ENCODE measurements at places on chromosomes 7 and 10.

- no peak for DNase-seq
Measured at GRCh38 chr7:154911862-154912455, 91.0 kb downstream of the PAXIP1 start.

- DNase-seq, result no peak
Measured at GRCh38 chr7:24755541-24756407, 1.5 kb downstream of the GSDME start.

GRCh38 chr10:44955413-44956070 lies 4.1 kb upstream of the RASSF4 start:
- DNase-seq, result no peak

- no peak for DNase-seq
Measured at GRCh38 chr7:81430761-81431160, 339.1 kb downstream of the HGF start.

GRCh38 chr7:73971704-73972341 lies 56.1 kb upstream of the ELN start:
- DNase-seq, result no peak

DNA sequence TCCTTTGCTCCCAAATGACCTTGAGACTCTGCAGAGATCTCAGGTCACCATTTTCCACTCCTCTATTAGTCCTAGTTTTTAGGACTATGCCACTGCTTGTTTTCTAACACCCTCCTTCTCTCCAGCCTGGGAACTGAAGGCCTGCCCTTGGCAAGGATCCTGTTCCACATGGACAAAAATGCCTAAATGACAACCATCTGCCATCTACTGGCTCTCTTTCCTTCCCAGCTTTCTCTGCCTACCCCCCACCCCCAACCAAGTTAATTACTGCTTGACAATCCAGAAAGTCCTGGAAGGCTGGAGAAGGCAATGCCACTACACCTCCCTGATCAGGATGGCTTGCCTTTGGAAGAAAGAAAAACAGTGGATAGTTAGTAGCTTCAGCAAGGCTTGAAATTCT lies 44.8 kb upstream of the SP8 start:
- DNase-seq, result no peak

DNA sequence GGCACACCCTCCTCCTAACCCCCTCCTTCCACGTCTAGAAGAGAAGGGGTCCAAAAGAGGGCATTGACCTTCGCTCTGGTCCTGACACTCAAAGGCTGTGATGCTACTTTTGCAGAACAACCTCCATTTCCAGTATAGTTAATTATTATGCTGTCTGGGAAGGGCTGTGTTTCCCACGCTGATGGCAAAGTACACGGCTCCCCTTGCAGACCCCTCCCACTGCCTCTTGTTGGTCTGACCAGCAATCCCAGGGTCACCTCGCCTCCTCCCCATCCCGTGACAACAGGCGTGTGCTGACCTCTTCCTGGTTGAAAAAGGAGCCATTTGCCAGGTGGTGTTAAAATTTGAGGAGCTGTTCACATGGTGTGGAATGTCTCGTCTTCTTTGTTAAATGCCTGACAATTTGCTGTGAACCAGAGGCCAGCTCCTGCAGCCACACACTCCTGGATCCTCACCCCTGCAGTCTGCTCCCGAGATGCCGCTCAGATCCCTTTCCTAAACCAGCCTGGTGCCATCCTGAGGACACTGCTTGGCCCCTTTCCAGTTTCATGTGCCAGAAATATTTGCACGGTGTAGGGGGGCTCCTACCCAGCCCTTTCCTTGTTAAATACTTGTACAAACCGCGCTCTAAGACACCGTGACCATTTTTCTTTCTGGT lies 321.7 kb downstream of the WDR37 start:
- DNase-seq, result no peak

GRCh38 chr7:129951226-129952085 lies 1.3 kb downstream of the UBE2H start:
- no peak for DNase-seq

DNA sequence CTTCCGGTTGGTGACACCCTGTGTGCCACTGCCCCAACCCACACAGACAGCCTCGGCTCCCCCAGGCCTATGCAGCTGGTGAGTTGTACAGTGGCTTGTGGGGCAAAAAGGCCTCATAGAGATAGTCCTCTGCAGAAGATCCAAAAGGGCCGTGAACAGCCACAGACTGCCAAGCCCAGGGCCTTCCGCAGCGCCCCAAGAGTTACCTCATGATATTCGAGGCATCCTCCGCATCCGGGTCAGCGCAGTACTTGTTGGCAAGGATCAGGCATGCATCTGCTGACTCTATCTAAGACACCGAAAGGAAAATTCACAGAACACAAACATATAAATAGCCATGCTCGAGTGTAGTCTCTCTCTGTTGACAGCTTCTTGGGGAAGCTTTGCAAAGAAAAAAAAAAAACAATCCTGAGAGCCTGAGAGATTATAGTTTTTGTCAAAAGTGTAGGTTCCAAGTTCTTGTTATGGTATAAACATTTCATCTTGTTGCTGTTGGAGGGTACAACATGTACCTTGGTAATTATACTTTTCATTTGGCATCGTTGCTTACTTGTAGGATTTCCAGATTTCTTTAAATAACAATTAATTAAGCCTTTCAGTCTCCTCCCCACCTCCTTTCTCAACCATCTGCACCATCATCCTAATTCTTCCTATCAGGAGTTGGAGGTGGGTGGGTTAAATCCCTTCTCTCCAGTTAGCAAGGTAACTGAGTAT lies 553.0 kb downstream of the KCNMA1 start:
- DNase-seq, result no peak

DNA sequence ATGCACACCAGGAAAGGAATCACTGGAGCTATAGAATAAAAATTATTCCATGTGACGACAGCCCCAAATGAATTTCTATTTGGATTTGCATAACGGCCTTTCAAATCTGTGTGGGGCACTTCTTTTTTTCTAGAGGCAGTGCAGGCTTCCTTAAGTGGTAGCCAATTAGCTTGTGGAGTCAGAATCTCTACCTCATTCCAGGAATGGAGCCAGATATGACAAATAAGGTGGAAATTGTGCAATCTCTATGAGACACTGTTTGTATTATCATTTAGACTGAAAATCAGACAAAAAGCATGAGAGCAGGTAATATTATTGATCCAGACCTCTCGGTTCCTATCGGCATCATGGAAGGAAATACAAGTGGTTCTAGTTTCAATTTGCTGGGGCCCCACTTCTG lies 78.7 kb downstream of the BEND7 start:
- DNase-seq, result no peak

GRCh38 chr7:98038321-98038720 lies 48.3 kb upstream of the OCM2 start:
- DNase-seq, result no peak

DNA sequence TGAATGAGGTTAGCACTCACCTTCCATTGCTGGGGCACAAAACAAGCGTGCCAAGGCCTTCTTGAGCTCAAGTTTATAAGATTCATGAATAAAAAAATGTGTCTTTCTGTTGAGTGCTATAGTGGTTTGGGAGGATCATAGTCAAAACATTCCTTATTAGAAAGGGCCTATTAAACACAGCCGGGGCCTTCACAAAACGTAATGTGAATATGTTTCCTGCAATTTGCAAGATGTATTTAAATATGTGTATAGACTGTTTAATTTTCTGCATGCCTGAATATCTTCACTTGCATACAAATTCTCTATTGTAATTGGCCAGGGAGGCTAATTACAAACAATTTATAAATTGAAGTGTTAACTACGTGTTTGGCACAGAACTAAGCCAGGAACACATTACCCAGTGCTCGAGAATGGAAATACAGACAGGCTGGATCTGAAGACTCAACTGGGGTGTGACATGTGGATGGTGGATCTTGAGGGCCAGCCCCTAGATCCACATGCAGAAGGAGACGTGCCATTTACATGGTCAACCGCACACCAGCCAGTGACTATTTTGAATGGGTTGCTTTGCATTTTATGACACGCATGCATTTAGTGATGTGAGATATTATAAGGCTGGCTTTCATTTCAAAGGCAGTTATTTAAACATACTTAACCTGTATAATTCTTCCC lies 31.3 kb downstream of the LYZL2 start:
- DNase-seq, result no peak

- DNase-seq, result no peak
Measured at GRCh38 chr10:78928330-78928729, 140.4 kb upstream of the ZMIZ1 start.

GRCh38 chr10:126353666-126354065 lies 34.6 kb downstream of the ADAM12 start:
- DNase-seq, result no peak

- DNase-seq, result no peak
Measured at GRCh38 chr7:45589061-45589460, 14.9 kb downstream of the ADCY1 start.

GRCh38 chr10:76127984-76128589 lies 696.7 kb downstream of the LRMDA start:
- DNase-seq, result no peak

DNA sequence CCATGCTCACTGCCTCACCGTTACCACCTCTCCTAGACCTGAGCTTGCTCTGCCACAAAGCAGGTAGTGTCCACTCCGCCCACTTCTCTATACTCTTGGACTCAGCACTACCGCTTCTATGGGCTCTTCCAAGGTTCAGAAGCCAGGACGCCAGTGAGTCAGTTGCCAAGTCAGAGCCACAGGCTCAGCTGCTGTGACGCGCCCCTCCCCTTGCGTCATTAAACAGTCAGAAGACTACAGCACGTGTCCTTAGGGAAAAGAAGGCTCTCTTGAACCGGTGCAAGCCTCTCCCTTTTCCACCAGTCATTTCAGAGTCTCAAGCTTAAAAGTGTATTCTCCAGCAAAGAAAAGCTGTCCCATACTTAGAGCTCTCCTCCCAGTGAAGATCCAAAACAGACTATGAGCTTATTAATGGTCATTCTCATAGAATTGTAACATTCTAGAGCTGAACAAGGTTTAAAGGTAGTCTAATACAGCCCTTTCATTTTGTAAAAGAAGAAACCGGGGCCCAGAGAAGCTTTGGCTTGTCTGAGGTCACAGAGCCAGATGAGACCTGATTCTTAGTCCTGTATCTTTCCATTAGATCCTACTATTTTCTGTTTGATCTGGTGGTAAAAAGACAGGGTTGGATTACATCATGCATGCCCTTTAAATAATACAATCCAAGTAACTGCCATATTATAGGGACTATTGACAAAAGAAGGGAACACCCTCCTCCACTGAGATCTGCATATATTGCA lies 40.9 kb upstream of the MET start:
- no peak for DNase-seq

DNA sequence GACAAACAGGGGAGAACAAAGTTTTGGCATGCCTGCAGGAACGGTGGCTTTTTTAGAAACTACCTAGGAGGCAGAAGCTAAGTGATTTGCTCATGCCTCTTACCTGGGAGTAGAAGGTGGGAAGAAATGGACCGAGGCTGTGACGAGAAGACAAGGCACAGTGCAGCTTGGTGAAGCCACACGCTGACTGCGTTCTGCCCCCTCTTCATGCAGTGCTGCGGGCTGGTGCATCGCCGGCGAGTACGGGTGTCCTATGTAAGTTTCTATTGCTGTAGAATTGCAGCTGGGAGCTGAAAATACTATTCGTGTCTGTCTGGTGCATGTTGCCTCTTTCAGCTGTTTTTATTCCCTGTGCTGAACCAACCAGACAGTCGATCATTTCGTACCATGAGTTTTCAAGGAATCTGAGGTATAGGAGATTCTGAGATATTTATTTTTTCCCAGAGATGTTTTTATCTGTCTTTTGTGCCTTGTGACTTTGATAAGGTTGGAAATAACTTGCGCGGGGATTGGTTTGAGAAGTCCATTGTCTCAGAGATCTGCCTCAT lies 120.9 kb downstream of the CACNB2 start:
- no peak for DNase-seq

DNA sequence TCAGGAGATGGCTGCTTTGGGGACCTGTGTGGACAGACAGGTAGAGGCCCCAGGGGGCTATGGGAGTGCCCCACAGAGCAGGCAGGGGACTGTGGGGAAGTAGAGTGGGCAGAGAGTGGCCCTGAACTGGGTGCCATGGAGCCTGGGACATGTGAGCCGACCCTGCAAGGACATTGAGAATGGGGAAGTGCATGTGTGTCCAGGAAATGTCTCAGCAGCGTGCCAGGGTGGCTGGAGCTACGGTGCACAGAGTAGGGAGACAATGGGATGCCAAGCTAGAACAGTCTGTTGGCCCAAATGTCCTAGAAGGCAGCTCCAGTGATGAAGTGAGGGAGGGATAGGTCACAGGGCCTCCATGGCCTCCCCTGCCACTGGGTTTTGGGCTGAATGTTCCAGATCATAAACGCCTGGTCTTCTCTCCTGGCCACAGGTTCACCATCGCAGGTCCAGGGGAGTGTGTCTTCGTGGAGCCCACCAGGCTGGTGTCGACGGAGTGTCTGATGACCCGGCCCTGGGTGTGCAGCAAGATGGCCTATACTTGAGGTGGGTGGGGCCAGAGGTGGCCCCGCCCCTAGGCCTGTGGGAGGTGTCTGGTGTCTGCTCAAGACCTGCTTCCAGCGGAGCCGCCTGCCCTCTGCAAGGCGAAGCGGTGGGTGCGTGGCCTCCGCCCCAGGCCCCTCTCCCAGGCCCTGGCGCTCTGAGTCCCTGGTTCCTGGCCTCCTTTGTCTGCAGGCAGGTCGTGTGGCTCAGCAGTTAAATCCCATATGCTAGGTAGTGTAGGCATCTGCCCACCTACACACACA lies 20.5 kb downstream of the CLEC2L start:
- no peak for DNase-seq

- no peak for DNase-seq
Measured at GRCh38 chr7:133837224-133837623, 289.9 kb upstream of the LRGUK start.

DNA sequence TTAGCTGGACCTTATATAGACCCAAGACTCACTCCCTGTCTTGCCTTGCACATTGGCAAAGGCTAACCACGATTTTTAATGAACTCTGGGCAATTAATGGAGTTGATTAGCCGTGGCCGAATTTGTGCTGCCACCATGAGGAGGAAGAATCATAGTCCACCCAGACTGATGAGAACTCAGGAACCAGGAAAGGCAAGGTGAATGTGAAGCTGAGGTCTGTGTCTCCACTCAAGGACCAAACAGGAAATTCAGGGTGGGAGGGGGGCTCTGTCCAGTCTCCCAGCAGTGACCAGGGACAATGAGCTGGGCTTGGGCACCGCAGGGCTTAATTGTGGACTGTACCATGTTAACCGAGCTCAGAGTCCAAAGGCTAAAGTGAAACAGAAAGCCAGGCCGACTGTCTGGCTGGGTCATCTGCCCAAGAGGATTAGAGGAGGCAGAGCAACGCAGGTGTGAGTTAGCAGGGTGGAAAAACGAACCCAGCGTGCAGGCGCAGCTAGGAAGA lies 127.0 kb upstream of the JCAD start:
- DNase-seq, result no peak

DNA sequence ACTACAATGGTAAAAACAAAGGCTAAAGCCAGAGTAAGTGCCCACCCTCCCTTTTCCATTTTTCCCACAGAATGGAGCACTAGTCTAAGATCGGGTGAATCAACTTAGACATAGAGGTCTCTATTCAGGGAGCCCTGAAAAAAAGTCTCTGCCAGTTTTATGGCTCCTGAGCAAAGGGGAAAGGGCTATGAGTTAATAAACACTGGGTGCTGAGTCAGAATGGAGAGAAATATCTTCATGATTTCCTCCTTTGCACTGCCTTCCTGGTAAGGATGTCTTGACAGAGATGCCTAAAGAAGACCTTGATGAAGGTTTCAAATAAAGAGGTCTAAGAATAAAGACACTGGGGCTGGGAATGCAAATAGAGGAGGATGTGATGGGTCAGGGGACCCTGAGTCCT lies 607.4 kb upstream of the MBL2 start:
- no peak for DNase-seq

- no peak for DNase-seq
Measured at GRCh38 chr10:23417254-23417653, 21.6 kb upstream of the OTUD1 start.
